ENCODE measurements at places on chromosomes 7 and 10. TPM values are rescaled to one million over a fixed set of nuclear protein-coding genes. Genes with fewer than 3 reads are reported as not detected.

The GHRHR gene
- total RNA-seq = not detected

The ABCC2 gene
- 0.66 TPM for total RNA-seq

The UBE2H gene
- total RNA-seq = 64.2 TPM

The MMD2 gene
- not detected for total RNA-seq

The SEMA3D gene
- total RNA-seq = 12.1 TPM

The TOMM7 gene
- 239 TPM for total RNA-seq

The NUTM2A gene
- total RNA-seq = 0.51 TPM

The C7orf57 gene
- total RNA-seq = not detected

The SDHAF3 gene
- 8.7 TPM for total RNA-seq

The NHLRC2 gene
- total RNA-seq = 8.5 TPM

The GDF10 gene
- total RNA-seq = 25.1 TPM

The HMX3 gene
- not detected for total RNA-seq

The UPK3BL2 gene
- total RNA-seq = 1.0 TPM

The PRLHR gene
- total RNA-seq = not detected

The FBXO24 gene
- total RNA-seq = 0.33 TPM

The CCNJ gene
- total RNA-seq = 5.6 TPM

The GIMAP5 gene
- total RNA-seq = not detected

The NODAL gene
- total RNA-seq = not detected

The ABCB4 gene
- 0.26 TPM for total RNA-seq

The CFAP69 gene
- 6.2 TPM for total RNA-seq

The OPN4 gene
- not detected for total RNA-seq

The MSMB gene
- total RNA-seq = not detected

The APBB1IP gene
- 3.1 TPM for total RNA-seq

The NRCAM gene
- total RNA-seq = 2.1 TPM

The COL28A1 gene
- total RNA-seq = under 0.01 TPM

The ACHE gene
- total RNA-seq = under 0.01 TPM

The NDUFB2 gene
- 44.9 TPM for total RNA-seq

Data from fibroblast of lung (primary cell).